ENCODE measurements at places on chromosomes 11 and 22.

- no peak for DNase-seq
Measured at GRCh38 chr22:17699696-17700340, 61.3 kb downstream of the BCL2L13 start.

- no peak for DNase-seq
Measured at GRCh38 chr11:69748637-69749036, 26.5 kb downstream of the FGF4 start.

DNA sequence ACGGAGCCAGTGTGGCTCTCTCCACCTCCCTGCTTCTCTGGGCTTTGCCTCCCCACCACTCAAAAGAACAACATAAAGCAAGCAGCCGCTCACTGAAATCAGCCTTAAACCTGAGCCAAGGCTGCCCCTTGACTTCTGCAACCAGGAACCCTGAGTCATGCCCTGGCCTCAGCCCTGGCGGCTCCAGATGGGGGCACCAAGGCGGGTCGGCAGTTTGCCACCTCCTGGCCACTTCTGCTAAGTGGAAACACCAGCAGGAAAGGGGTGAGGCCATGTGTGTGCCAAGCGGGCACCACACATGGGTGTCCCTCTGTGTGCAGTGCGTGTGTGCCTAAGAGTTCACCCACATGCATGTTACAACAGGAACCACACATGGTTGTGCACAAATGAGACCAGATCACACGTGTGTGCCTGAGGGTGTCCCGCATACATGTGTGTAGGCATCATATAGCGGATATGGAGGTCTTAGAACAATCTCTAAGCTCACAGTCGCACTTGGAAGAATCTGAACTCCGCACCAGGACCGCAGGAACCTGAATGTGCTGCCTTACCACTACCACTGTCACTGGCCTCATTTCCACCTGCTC lies 221.2 kb downstream of the MN1 start:
- no peak for DNase-seq

GRCh38 chr11:130769782-130770535 lies 146.3 kb downstream of the SNX19 start:
- no peak for DNase-seq

DNA sequence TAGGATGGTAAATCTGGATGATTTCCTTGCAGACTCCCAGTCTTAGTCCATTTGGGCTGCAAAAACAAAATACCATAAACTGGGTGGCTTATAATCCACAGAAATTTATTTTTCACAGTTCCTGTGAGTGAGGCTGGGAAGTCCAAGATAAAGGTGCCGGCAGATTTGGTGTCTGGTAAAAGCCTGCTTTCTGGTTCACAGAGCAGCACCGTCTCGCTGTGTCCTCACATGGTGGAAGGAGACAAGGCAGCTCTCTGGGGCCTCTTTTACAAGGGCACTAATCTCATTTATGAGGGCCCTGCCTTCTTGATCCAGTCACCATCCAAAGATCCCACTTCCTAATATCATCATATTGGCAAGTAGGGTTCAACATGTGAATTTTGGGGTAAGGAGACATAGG lies 8.9 kb downstream of the USP47 start:
- DNase-seq: no peak

DNA sequence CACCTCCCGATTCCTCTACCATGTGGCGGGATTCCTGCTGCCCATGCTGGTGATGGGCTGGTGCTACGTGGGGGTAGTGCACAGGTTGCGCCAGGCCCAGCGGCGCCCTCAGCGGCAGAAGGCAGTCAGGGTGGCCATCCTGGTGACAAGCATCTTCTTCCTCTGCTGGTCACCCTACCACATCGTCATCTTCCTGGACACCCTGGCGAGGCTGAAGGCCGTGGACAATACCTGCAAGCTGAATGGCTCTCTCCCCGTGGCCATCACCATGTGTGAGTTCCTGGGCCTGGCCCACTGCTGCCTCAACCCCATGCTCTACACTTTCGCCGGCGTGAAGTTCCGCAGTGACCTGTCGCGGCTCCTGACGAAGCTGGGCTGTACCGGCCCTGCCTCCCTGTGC lies 10.5 kb downstream of the CXCR5 start:
- DNase-seq: no peak

DNA sequence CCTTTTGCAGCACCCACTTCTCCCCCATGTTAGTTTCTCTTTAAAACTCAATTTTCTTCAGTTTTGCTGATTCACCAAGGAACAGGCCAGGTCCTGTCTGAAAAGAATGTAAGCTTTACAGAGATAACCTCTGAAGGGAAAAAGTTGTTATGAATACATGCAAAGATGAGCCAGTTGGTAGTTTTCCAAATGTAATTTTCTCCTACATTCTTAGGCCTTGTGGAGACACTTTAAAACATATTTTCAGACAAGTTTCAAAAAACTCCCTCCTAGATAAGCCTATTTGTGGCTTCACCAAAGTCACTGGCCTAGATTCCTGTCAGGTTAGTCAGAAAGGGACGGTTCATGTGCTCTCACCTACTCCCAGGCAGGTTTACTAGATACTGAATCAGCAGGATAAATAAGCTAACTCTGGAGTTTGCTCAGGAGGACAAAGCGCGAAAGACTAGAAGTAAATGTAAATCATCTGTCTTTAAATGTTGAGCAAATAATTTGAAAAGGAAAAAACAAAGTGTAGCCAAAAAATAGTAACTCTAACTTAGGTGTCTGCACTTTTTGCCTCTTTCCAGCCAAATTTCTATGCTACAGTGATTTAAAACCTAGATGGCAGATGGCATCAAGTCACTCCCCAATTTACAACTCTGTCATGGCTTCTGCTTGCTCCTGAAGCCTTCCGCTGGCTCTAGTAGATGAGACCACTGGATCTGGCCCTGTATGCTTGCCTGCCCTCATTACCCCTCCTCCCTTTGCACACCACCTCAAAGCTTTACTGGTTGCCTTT lies 4.9 kb upstream of the ATP6V1E1 start:
- DNase-seq: no peak

- DNase-seq: no peak
Measured at GRCh38 chr22:26374391-26375026, 54.6 kb upstream of the ASPHD2 start.

DNA sequence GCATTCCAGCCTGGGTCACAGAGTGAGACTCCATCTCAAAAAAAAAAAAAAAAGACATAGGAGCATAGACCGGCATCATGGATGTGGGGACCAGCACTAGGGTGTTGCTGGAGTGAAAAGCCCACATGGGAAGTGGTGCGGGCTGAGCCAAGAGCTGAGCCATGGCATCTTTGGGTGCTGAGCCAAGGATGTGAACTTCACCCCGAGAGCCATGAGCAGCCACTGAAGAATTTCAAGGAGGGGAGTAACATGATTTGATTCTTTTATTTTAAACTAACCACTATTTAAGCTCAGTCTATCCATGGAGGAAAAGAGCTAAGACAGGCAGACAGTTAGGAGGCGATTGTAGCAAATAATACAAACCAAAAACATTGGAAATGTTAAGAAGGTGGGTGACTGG lies 57.4 kb downstream of the AHNAK start:
- no peak for DNase-seq

- DNase-seq: no peak
Measured at GRCh38 chr22:30225220-30225927, 21.2 kb downstream of the LIF start.

GRCh38 chr11:26297189-26297975 lies 34.5 kb upstream of the ANO3 start:
- DNase-seq: no peak

DNA sequence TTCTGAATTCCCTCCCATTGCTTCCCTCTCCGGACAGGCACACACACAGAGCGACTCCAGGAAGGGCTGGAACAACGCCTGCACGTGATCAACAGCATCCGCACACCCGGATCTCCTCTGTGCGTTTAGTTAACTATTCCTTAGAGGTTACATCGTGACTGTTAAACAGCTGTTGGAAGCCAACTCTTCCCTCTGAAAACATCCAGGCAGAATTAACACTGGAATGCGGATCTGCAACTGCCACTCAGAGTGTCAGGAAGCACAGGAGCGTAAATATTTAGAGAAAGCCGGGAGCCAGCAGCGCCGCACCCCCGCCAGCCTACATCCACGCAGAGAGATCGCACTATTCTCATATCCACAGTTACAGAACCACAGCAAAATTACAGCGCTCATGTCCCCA lies 46.2 kb downstream of the SHANK2 start:
- DNase-seq: peak; percentile 22

DNA sequence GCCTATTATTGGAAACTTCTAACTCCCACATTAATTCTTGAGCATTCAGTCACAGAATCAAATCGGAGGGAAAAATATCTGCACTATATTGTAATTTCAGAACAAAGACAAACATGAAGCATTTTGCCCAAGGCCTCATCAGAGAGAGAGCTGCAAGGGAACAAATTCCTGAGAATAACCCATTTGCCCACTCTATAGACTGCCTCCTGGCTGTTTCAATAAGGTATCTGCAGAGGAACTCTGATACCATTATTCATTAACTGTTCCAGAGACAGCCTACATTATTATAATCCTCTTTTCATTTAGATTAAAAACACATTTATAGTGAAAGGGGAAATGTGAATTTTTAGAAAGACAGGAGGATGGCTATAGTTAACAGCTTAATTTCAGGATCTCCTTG lies 663.9 kb downstream of the DLG2 start:
- DNase-seq: no peak

- no peak for DNase-seq
Measured at GRCh38 chr11:112837162-112837826, 123.9 kb upstream of the NCAM1 start.

DNA sequence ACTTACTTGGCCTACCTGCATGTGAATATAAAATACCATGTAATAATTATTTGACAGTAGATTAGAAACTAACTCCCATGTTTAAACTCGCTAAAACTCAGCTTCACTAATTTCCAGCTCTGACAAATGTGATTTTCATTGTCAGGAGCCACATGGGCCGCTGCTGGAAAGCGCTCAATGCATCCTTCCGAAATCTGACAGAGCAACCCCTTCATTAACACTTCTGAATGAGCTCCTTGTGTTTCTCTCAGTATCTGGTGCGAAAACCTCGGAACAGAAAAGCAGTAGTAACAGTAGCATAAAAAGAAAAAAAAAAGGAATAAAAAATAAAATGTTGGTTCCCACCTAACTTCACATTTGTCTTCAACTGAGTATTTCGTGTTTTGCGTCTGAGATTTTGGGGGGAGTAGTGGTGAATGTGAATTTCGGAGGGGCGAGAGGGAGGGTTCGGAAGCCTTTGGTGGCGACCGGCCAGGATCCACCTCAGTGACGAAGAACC lies 710 bp downstream of the MTCH2 start:
- DNase-seq: no peak

GRCh38 chr22:42721045-42721434 lies 370 bp upstream of the A4GALT start:
- no peak for DNase-seq

- DNase-seq: no peak
Measured at GRCh38 chr11:14101388-14101787, 138.9 kb downstream of the SPON1 start.

DNA sequence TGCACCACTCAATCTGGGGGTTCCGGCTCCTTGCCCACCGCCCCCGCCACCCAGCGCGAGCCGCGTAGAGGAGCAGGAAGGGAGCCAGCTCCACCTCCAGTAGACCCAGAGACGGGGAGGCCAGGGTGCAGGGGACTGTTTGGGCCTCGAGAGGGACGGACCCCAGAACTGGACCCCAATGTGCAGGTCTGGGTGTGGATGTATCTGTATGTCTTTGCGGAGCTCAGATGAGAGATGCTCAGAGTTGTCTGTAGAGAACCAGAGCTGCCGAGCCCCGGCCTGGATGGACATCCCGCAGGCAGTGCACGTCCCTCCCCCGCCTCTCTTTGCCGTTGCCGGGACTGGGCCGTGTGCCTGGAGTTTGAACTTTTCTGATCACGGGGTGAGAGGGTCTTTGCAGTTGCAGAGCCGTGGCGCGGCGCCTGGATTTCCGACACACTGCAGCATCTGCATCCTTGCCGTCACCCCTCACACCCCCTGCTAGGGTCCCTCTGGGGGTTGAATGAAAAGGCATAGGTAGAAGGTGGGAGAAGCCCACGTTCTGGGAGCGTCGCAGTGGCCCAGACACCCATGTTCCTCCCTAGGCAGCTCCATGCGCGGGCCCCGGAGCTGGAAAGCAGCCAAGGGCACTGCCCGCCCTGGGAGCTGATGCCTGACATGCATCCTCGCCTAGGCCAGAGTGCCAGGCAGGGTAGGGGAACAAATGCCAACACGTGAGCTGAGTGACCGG lies 105.2 kb downstream of the KCNQ1 start:
- peak; percentile 30 for DNase-seq

- DNase-seq: peak; percentile 74
Measured at GRCh38 chr11:128424851-128425285, 162.5 kb downstream of the ETS1 start.

- DNase-seq: peak; percentile 90
Measured at GRCh38 chr11:14907411-14908213, 15.6 kb upstream of the CYP2R1 start.

- no peak for DNase-seq
Measured at GRCh38 chr11:27462543-27462942, 10.0 kb downstream of the LGR4 start.

GRCh38 chr11:20089796-20090653 lies 70.2 kb downstream of the DBX1 start:
- no peak for DNase-seq

DNA sequence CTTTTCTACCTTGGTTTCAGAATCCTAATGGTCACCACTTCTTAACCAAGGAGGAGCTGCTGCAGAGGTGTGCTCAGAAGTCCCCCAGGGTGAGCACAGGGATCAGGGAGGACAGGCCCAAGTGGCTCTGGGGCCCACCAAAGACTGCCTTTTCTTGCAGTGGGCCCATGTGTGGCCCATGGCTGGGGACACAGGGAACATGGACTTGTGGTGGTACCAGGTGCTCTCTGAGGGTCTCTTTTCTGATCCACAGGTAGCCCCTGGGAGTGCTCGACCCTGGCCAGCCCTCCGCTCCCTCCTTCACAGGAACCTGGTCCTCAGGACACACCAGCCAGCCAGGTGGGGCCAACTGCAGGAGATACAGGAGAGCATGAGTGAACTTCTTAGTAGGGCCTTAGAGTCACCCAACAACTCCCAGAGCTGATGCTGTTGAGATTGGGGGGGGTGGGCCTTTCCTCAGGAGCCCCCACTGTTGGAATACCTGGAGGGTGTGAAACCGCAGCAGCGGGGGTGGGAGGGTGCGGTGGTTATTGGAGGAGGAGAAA lies 2.0 kb downstream of the MUS81 start:
- peak; percentile 34 for DNase-seq

GRCh38 chr22:23481369-23481768 lies 98.7 kb downstream of the IGLL1 start:
- no peak for DNase-seq

GRCh38 chr11:76152086-76152681 lies 54.1 kb downstream of the WNT11 start:
- DNase-seq: peak; percentile 93
